ENCODE measurements at places on chromosomes 4 and X.

- DNase-seq = no peak
Measured at GRCh38 chr4:24417206-24417605, 167.1 kb downstream of the DHX15 start.

GRCh38 chr4:80990851-80991250, 39.7 kb upstream of the BMP3 start:
- DNase-seq = no peak

GRCh38 chrX:1686642-1687041, 71.8 kb downstream of the ASMT start:
- DNase-seq = no peak

DNA sequence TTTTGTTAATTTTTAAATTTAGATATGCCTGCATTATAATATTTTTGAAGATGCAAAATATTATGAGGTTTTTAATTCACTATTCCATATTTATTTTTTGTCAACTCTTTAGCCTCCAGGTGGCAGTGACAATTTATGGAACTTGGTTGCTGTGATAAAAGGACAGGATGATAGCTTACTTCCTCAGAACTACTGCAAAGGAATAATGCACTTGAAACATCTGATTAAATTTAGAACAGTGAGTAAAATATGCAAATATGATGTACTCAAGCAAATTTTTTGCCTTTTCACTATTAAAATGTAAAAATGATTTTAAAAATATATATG, 45.1 kb downstream of the SPATA4 start:
- no peak for DNase-seq

GRCh38 chr4:46947541-46947940, 38.5 kb upstream of the COX7B2 start:
- no peak for DNase-seq

All from GM12864 (cell line).